Esophagus squamous epithelium (tissue), 5 donors: ENCODE measurements at places on chromosomes 5 and 9.

DNA sequence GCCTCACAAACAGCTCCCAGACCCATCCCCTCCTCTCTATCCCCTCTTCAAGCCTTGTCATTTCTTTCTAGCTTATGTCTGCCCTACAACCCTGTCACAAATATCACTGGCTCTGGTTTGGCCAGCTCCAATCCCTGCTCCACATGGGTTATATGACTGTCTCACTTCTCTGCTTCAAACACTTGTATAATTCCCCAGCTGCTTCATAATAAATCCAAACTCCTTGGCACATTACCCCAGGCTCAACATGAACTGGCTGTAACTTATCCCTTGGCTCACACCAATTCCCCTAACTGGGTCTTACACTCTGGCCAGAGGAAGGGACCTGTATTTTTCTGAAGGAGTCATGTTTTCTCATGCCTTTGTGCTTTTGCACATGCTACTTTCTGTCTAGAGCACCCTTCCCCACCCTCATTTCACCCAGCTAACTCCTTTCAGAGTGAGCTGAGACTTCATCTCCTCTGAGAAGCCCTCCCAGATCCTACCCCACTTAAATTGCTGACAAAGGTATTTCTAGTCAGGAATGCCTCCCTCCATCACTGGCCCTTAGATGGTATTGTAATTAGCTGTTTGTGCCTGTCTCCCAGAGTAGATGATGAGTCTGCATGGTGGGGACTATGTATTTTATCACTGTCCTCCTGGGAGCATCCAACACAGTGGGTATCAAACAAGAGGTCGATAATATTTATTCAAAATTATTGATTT, 5.3 kb downstream of the PRXL2C start:
- DNase-seq, result no peak

DNA sequence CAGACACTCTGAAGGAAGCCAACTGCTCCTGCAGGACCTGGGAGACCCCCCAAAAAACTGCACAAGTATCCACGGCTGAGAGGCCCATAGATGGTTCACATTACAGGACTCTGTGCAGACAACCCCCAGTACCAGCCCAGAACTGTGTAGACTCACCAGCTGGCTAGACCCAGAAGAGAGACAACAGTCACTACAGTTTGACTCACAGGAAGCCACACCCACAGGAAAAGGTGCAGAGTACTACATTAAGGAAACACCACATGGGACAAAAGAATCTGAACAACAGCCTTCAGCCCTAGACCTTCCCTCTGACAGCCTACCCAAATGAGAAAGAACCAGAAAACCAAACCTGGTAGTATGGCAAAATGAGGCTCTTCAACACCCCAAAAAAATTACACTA, 281.2 kb upstream of the RGMB start:
- DNase-seq, result no peak

- DNase-seq, result no peak
Observed at GRCh38 chr9:16992138-16992537, 121.7 kb upstream of the BNC2 start.

- no peak for DNase-seq
Observed at GRCh38 chr5:35687961-35688360, 70.3 kb downstream of the SPEF2 start.

DNA sequence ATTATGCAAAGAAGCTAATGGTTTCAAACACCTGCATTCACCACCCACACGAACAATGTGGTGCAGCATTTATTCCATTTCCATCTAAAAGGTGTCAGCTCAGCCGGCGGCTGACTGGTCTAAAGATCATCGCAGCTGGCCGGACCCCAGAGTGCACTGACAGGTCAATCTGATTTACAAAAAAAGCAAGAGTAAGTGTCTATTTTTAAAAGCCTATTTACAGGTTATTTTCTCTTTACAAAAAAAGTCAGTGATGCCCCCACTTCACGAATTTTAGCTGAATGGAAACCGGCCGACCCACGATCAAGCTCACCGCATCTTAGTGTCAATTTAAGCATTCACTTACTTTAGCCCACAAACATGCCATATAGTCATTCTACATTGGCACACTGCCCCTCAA, 58.3 kb downstream of the SEMA4D start:
- no peak for DNase-seq
